Stromal cell of bone marrow (primary cell): ENCODE measurements at places on chromosomes 2 and 18.

- DNase-seq = peak; percentile 49
Observed at GRCh38 chr2:234550511-234551107, 53.7 kb upstream of the ARL4C start.

DNA sequence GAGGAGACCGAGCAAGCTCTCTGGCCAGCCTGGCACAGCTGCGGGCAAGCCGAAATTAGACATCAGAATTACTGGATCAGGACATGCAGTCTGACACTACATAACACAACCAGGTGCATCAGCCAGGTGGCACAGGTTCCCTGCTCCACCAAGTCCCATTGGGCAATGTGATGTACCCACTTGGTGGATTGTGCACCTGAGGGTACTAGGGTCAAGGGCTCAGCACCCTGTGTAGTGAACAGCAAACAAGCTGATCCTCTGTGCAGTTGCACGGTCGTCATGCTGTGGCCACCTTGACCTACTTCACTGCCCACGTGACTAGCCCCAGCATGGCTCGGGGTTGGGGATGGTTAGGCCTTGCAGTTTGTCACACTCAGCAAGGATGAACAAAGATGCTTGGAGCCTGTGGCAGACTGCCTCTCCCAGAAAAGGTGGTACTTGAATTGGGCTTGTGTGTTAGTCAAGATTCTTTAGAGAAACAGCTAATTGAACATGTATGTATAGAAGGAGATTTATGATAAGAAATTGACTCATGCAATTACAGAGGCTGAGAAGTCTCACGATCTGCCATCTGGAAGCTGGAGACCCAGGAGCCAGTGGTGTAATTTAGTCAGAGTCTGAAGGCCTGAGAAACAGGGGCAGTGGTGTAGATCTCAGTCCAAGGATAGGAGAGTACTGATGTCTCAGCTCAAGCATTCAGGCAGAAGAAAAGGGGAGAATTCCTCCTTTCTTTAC is 71.4 kb upstream of the TMEM87B start:
- DNase-seq = no peak

DNA sequence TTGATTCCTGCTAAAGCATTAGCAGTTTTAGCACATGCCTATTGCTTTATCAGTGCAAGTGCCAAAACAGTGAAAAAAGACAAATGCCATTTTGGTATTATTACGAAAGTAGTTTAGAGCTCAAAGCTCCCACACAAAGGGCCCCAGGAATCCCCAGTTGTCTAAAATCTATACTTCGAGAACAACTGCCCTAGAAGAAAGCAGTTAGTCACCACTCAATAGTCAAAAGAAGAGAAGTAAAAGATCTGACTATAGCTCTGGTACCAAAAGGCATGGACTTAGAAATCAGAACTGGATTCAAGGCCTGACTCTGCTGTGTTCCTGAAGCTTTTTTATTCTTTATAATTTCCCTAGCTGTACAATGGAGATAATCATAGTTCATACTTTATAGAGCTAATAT is 21.8 kb downstream of the SCN3A start:
- no peak for DNase-seq

GRCh38 chr2:176553685-176554100 is 284.5 kb downstream of the MTX2 start:
- peak; percentile 59 for DNase-seq

GRCh38 chr2:224659714-224660113 is 56.5 kb downstream of the CCDC195 start:
- DNase-seq = no peak

GRCh38 chr2:222608081-222608480 is 47.8 kb downstream of the FARSB start:
- DNase-seq = no peak

DNA sequence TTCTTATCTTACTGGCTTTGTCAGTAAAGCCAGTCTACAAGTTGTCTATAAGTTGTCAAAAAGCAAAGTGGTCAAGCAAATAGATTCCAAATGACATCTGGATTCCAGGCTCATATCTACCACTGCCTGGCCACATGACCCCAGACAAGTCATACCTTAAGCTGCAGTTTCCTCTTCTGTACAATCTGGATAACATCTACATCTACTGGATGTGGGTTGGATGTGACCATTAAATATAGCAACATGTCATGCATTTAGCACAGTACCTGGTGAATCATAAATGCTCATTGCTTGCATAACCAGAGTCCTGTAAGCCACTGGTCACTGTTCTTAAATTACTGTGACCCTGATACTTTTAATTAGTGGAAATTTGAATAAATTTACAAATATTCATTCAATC is 16.8 kb downstream of the COBLL1 start:
- DNase-seq = no peak

DNA sequence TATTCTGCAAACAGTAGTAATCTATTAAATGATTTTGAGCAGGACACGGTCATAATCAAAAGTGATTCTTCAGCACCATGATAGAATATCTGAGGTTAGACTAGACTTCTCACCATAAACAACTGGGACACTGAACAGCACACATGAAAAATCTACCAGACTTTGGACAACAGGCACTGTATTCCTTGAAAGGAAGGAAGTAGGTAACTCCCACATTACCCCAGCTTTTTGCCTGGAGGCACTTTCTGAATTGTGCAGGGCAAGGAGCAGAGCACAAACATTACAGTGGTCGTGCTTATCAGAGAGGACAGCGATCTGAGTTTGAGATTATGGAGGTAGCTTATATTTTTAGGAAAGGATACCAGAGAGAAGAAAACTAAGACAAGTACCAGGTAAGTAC is 25.3 kb upstream of the IL1RL1 start:
- DNase-seq = no peak

- peak; percentile 40 for DNase-seq
Observed at GRCh38 chr2:197707316-197708213, 2.4 kb downstream of the MARS2 start.

DNA sequence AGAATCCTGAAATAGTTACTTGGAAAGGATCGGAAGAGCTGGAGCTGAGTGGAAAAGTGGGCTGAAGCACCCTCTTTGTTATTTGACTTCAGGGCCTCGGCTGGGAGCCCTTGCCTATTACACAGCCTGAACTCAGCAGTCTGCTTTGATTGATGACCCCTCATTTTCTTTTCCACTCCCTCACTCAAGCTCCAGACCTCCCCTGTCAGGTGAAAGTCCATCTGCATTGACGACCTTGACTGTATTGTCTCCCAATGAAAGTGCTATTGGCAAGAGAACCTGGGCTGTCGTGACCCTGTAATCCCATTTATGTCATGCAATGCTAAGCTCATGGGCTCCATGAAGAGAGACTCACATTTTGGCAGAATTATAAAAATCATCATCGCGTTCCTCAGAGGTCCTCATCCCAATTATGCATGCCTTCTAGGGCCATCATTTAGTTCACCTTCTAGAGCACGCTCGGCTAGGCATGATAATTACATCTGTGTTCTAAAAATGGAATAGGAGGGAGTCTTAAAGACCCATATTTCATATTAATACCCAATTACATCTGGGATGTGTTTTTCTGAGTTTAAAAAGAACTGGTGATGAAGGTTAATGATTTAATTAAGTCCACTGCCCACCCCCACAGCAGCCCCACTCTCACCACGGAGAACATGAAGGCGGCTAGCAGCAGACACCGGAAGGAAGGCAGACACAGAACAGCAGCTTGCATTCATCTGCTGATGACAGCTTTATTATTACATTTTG is 472.5 kb downstream of the PID1 start:
- no peak for DNase-seq

DNA sequence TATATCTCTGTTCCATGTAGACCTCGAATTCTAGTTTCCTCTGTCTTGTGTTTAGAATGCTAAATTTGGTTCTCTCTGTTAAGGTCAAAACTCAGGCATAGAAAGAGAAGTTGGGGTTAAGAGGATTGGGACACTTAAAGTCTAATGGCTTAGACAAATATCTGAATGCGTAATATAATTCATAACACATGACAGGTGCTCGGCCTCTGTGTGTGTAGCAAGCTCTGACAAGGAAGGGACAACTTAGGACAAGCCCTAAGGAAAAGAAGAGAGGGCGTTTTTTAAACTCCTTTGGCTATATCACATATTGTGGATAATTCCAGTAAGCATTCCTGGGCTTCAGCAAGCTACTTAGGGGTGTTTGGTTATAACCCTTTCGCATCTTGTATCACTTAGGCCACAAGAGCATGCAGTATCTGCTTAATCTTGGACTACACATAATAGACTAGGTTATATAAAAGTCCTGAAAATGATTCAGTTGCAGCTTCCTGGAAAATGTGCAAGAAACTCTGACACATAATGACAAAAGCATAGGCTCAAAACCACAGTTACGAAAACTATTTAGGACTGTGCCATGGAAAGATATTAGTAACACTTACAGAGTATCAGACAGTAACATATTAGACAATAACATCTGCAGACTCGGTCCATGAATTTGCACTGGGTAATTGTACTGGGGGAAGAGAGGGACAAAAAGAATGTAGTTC is 16.1 kb upstream of the CREB1 start:
- DNase-seq = peak; percentile 97

- DNase-seq = no peak
Observed at GRCh38 chr2:168603439-168603961, 147.4 kb downstream of the CERS6 start.

DNA sequence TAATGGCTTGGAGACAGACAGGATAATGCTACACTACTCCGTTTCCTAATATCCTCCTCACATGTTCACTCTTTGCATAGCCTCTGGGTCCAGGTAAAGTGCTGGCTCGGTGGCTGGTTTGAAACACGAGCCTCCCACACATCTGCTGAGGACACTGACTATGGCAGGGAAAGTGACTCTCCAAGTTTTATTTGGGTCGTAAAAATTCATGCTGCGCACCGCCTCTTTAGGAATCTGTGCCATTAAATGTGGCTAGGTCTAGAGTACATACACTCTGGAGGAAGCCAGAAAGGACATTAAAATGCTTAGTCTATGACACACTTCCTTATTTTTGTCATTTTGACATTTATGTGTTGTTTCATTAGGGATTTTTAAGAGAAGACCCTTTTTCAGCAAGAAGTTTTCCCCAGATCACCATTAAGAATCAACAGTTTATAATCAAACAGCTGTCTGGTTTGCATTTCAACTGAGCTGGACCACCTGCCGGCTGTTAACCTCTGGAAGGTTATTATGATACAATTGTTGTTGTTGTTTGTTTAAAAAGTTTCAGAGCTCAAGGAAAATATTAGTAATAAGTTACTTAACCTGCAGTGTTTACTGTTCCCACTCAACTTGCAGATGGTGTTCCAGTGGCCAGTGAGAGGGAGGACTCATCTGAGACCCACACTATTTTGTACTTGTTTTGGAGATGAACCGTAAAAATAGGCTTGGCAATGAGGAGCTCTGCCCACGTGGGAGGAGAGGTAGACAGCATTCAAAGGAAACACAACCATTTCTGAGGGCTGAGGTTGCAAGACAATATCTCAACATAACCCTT is 443.3 kb upstream of the MEIS1 start:
- DNase-seq = no peak

GRCh38 chr2:111624411-111625156 is 259.4 kb downstream of the ANAPC1 start:
- peak; percentile 82 for DNase-seq

GRCh38 chr18:38611036-38611964 is 1045.7 kb upstream of the CELF4 start:
- DNase-seq = no peak

DNA sequence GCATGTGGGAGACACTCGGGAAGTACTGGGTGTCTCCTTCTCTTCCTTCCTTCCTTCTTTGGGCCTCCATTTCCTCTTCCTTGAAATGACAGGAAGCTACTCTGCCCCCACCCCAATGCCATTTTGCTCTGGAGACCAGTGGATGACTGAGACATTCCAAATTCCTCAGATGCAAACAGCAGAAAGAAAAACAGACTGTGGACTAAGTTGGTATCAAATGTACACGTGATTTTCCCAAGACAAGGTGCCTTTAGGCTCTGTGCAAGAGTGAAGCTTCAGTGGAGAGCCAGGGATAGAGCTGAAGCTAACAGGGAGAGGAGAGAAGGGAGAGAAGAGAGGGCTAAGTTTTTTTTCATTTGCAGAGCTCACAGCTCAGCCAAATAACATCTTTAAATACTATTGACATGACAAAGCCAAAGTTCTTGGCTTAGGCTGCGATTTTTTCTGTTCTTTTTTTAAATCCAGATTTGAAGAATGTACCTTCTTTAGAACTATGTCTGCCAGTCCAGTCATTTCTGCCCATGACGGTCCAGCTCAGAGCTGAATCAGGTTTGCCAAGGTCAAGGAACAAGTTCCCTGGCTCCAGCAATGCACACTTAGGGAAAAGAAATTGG is 84.5 kb upstream of the LCLAT1 start:
- DNase-seq = no peak

GRCh38 chr2:211014376-211014775 is 458.0 kb downstream of the CPS1 start:
- DNase-seq = no peak
